ENCODE measurements at places on chromosomes 7 and 10. TPM values are rescaled to one million over a fixed set of nuclear protein-coding genes. Genes with fewer than 3 reads are reported as not detected.

DNA sequence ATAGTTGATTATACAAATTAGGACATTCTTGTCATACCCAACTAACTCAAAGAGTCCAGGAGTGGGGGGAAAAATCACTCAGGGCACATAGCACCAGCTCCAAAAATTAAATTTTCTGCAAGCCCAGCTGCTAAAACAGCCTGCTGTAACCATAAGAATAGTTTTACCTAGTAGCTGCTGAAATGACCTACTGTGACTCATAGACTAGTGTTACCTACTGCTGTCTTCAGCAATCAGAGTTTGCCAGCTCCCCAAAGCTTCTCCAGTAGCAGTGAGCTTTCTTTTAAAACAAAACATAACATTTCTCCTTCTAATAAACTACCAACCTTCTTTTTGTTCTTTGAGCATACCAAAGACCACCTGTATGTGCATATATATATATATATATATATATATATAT is 4.2 kb upstream of the ARHGAP12 start:
- no peak overlapping the region for H3K4me3 ChIP-seq
- no peak overlapping the region for H3K27ac ChIP-seq
- no peak for DNase-seq
- peaks cover 9% of the 10 kb centered on the region for H3K4me1 ChIP-seq
- no peaks in the 10 kb centered on the region for H3K36me3 ChIP-seq

DNA sequence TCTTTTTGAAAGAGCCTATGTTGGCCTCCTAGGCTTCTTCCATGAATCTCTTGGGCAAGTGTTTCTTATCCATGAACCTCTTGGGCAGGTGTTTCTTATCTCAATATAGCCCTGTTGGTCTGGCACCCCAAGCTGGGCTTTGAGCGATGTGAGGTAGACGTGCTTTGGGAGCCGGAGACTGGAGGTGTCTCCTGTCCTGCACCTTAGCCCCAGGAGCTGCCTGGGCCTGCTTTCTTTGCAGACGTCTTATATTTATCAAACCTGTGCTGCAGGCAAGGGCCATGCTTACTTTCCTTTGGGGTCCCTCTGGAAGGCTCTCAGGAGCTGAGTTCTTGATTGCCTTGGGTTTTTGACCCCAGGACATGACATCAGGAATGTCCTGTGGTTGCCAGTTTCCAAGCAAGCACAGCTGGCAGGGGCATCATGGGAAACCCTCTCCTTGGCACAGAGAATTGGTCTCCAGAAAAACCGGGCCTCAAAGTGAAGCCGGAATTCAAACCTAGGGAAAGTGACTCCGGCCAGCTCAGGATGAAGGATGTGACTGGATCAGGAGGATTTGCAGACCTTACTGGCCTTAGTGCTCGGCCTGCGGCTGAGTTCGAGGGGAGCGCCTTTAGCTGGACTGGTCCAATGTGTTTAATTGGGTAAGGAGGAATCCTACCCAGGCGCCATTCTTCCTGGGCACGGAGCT is 2.8 kb downstream of the JAKMIP3 start:
- H3K36me3 ChIP-seq, result no peaks in the 10 kb centered on the region
- DNase-seq, result no peak
- no peaks in the 10 kb centered on the region for H3K4me1 ChIP-seq

Gene PRLHR
- not detected for total RNA-seq

Gene ZPBP
- not detected for total RNA-seq

- no peak for DNase-seq
- no peak overlapping the region for H3K4me3 ChIP-seq
- no peaks in the 10 kb centered on the region for H3K4me1 ChIP-seq
- no peaks in the 10 kb centered on the region for H3K27me3 ChIP-seq
- no peaks in the 10 kb centered on the region for H3K36me3 ChIP-seq
Measured at GRCh38 chr10:58667658-58668310, 155.1 kb downstream of the BICC1 start.

- no peak overlapping the region for H3K27ac ChIP-seq
- DNase-seq, result no peak
- H3K4me3 ChIP-seq, result no peak overlapping the region
- no peaks in the 10 kb centered on the region for H3K36me3 ChIP-seq
Measured at GRCh38 chr10:71300555-71301370, 18.3 kb upstream of the SLC29A3 start.

GRCh38 chr10:43211030-43211429 is 55.8 kb downstream of the RASGEF1A start:
- no peak for DNase-seq
- no peaks in the 10 kb centered on the region for H3K27me3 ChIP-seq
- H3K4me3 ChIP-seq, result no peak overlapping the region
- H3K36me3 ChIP-seq, result no peaks in the 10 kb centered on the region

DNA sequence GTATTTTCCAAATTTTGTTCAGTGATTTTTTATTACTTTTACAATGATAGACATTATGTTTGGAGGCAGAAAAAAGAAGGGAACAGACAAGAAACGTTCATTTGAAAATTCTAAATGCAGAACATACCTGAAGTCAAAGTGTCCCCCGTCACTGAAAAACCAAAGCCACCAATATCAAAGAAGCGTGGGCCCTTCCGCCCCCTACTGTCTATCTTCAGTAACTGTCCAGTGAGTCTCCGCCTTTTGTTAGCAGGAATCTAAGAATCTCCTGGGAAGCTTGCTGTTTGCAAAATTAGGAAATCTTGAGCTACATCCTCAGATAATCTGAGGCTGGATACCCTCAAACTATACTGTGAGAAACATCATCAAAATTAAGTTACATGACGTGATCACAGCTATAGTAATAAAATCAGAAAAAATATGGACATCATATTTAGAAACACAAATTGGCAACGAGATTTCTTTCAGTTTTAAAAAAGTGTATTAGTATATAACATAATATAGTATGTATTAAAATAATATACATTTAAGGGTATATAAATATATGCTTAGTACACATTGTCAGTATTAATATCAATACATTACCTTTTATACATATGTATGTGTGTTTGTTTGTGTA is 169.3 kb upstream of the AKR1E2 start:
- no peaks in the 10 kb centered on the region for H3K27me3 ChIP-seq
- no peaks in the 10 kb centered on the region for H3K4me1 ChIP-seq
- H3K36me3 ChIP-seq, result no peaks in the 10 kb centered on the region

Gene LIPJ
- total RNA-seq, result 0.11 TPM

All from GM12878 (cell line).